ENCODE measurements at places on chromosomes 3 and 15. TPM values are rescaled to one million over a fixed set of nuclear protein-coding genes. Genes with fewer than 3 reads are reported as not detected.

GRCh38 chr15:87345961-87346360, 910.6 kb downstream of the NTRK3 start:
- no peak for ATAC-seq

GRCh38 chr3:45642731-45643152, 46.5 kb upstream of the SACM1L start:
- ATAC-seq = no peak

GRCh38 chr15:68389041-68389930, 42.7 kb downstream of the ITGA11 start:
- ATAC-seq = no peak

DNA sequence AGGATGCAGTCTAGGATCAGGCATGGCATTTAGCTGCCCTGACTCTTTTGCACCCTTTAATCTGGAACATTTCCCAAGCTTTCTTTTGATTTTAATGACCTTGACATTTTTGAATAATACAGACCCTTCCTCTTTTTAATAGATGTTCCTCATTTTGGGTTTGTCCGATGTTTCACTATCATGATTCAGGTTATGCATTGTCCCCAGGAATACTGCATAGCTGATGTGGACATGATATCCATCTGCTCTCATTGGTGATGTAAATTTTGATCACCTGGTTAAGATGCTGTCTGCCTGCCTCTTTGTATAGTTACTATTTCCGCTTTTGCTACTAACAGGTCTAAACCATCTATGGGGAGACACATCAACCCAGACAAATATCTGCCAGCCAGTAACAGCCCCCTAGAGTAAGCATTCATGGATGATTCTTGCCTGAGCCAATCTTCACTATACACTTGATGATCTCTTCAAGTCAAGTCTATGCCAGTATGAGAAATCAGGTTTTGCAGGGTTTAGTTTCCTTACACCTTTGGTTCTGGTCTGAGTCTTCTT, 50.6 kb upstream of the ULK4 start:
- no peak for ATAC-seq

DNA sequence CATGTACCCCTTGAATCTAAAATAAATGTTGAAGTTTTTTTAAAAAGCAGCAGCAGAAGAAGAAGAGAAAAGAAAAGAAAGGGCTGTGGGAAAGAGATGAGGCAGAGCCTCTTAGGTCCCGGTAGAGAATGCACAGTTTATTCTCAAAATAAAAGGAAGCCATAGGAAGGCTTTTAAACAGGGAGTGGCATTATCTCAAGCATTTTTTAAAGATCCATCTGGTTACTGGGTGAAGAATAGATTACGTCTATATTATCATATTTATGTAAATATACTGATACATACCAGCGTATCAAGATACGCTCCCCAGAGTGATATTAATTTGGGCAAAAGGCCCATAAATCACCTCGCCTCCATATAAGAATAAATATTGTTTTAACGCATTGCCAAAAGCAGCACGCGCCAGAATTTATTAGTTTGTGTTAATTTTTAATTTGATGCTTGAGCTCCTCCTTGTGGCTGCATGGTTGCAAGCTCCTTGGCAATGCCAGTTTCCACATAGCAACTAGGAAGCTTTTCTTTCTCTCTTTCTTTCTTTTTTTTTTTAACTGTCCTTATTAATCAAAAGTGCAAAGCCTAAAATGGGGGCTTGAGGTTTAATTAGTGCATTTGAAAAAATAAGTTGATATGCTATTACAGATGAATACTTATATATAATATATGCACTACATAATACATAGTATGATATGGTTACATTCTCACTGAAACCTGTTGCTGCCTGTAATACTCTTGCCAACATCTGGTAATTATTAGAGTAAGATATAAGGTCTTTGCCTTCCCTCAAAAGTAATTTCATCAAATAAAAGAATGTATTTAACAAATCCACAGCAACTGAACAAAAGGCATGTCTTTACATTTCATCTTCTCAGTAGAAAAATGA, 242.8 kb upstream of the UBE2E2 start:
- ATAC-seq = no peak

The NR1I2 gene
- not detected for total RNA-seq

- ATAC-seq = no peak
Observed at GRCh38 chr15:52858782-52859176, 68.6 kb upstream of the ONECUT1 start.

- no peak for ATAC-seq
Observed at GRCh38 chr3:171178714-171179113, 152.2 kb upstream of the SLC2A2 start.

GRCh38 chr15:50340416-50340815, 14.6 kb downstream of the GABPB1 start:
- no peak for ATAC-seq

- ATAC-seq = peak; percentile 68
Observed at GRCh38 chr3:65617209-65617608, 421.5 kb downstream of the MAGI1 start.

- ATAC-seq = no peak
Observed at GRCh38 chr3:31244929-31245817, 287.6 kb upstream of the STT3B start.

- ATAC-seq = no peak
Observed at GRCh38 chr3:105649480-105649879, 219.3 kb downstream of the CBLB start.

DNA sequence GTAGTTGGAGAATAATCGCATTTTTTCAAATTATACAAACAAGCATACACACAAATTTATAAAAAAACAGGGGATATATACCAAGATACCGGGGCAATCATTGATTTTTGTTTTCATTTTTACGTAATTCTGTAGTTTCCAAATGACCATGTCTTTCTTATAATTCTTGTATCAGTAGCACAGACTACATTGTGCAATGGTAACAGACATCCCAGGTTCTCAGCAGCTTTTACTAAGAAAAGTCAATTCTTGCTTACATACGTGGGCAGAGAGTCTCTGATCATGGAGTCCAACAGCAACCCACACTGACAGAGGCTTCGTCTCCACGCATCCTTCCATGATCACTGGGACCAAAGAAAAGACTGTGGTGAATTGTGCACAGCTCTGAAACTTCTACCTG, 441.3 kb downstream of the TBL1XR1 start:
- ATAC-seq = no peak

- ATAC-seq = peak; percentile 67
Observed at GRCh38 chr3:159852821-159853505, 135.7 kb upstream of the IL12A start.

- ATAC-seq = no peak
Observed at GRCh38 chr3:13556207-13556606, 7.3 kb downstream of the FBLN2 start.
